ENCODE measurements at places on chromosomes 3 and 15. TPM values are rescaled to one million over a fixed set of nuclear protein-coding genes. Genes with fewer than 3 reads are reported as not detected.

GRCh38 chr3:155747286-155747945, 2.5 kb upstream of the PLCH1 start:
- peaks cover 7% of the 10 kb centered on the region for H3K4me1 ChIP-seq
- H3K4me3 ChIP-seq: peak overlapping the region; percentile 64
- no peak for DNase-seq
- H3K27ac ChIP-seq: no peak overlapping the region
- 0 out of 3 replicates have a peak, but pooled peaks cover 1% of the 10 kb centered on the region for H3K36me3 ChIP-seq
- H3K27me3 ChIP-seq: no peaks in the 10 kb centered on the region

DNA sequence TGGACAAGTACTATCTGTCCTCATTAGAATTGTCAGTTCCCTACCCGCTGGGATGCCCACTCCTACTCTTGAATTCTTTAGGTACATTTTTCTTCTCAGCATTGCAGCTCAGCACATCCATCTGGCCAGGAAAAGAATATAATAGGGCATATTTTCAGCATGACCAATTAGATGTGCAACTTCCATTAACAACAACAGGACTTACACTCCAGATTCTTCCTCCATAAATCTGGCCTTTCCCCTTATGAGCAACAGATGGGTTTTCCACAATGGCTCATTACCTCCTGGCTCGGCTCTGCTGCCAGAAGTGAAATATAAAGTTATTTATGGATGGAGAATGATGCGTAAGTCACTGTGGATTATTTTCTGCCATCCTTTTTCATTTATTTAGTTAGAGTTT, 443.8 kb upstream of the TGFBR2 start:
- H3K27ac ChIP-seq: no peak overlapping the region
- H3K4me1 ChIP-seq: no peaks in the 10 kb centered on the region
- H3K36me3 ChIP-seq: no peaks in the 10 kb centered on the region
- no peak for DNase-seq
- no peak overlapping the region for H3K4me3 ChIP-seq
- H3K27me3 ChIP-seq: no peaks in the 10 kb centered on the region

The CPLX3 gene
- total RNA-seq: not detected

GRCh38 chr3:140292170-140292569, 357.2 kb downstream of the CLSTN2 start:
- H3K36me3 ChIP-seq: peaks cover 17% of the 10 kb centered on the region
- no peaks in the 10 kb centered on the region for H3K27me3 ChIP-seq

The LRRIQ4 gene
- 0.26 TPM for total RNA-seq

DNA sequence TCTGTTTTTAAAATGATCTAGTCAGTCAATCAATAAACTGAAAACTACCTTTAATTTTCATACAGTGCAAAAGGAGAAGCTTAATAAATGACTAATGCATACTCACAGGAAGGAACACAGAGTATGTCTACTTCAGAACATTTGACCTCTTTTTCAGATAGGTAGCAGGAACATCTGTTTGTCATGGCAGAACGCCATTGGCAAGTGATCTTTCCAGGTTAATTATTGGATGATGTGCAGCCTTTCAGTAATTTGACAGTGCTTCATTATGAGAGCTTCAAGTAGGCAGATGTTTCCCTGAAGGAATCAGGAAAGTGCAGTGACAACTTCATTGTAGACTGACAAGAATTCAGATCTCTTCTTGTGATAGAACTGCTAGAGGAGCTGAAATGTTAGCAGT, 325.0 kb downstream of the OTOL1 start:
- H3K36me3 ChIP-seq: no peaks in the 10 kb centered on the region
- DNase-seq: no peak
- no peak overlapping the region for H3K27ac ChIP-seq
- H3K4me3 ChIP-seq: no peak overlapping the region
- no peaks in the 10 kb centered on the region for H3K27me3 ChIP-seq

- H3K27me3 ChIP-seq: no peaks in the 10 kb centered on the region
- no peak overlapping the region for H3K27ac ChIP-seq
- H3K4me1 ChIP-seq: no peaks in the 10 kb centered on the region
- H3K4me3 ChIP-seq: no peak overlapping the region
- peaks cover 2% of the 10 kb centered on the region for H3K36me3 ChIP-seq
These were observed 145.7 kb upstream of the PLAAT1 start for GRCh38 chr3:193095366-193095765.

- no peak for DNase-seq
- peaks cover 2% of the 10 kb centered on the region for H3K36me3 ChIP-seq
- no peak overlapping the region for H3K4me3 ChIP-seq
- H3K27me3 ChIP-seq: no peaks in the 10 kb centered on the region
- no peaks in the 10 kb centered on the region for H3K4me1 ChIP-seq
These were observed 15.9 kb upstream of the TMEM87A start for GRCh38 chr15:42289166-42289565.

DNA sequence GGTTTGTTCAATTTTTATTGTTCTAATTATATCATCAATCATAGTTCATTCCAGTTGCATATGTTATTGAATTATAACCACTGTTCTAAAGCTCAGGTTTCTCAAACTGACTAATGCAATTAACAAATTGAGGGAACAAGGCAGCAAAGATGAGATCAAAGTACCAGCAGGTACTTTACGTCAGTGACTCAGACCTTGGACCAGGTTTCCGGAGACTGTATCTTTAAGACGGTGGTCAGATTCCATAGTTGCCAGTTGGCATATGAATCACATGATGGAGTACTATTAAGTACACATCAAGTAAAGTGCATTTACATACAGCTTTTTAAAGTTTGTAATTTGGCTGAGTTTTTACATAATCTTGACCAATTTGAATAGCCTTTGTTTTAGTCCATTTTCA, 583.6 kb upstream of the ROBO2 start:
- no peak overlapping the region for H3K4me3 ChIP-seq
- no peak overlapping the region for H3K27ac ChIP-seq
- H3K36me3 ChIP-seq: no peaks in the 10 kb centered on the region
- H3K4me1 ChIP-seq: no peaks in the 10 kb centered on the region
- no peaks in the 10 kb centered on the region for H3K27me3 ChIP-seq

- no peaks in the 10 kb centered on the region for H3K27me3 ChIP-seq
- no peaks in the 10 kb centered on the region for H3K4me1 ChIP-seq
- DNase-seq: no peak
- no peak overlapping the region for H3K27ac ChIP-seq
- H3K36me3 ChIP-seq: no peaks in the 10 kb centered on the region
These were observed 47.3 kb downstream of the WWTR1 start for GRCh38 chr3:149610351-149611105.

The OR4F6 gene
- not detected for total RNA-seq

DNA sequence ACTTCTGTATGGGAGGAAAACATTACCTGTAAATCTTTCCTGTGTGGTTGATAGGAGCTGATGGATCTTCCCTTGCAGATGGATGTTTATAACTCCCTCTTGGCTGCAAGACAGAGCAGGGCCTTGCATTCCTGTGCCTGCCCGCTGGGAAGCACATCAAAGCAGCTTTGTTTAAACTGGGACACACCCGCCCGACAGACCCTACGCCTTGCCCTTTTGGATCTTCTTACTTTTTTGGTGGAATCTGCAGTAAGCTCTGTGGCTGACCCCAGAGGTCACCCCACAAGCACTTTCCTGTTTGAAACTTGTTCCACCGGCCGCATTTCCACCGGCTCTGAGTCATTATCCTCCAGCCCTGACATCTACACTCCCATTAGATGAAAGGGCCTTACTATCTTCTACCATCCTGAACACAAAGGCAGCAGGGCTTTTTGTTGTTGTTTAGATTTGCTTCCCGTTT, 244.1 kb upstream of the STT3B start:
- no peaks in the 10 kb centered on the region for H3K36me3 ChIP-seq
- no peak overlapping the region for H3K27ac ChIP-seq
- H3K4me3 ChIP-seq: no peak overlapping the region
- no peaks in the 10 kb centered on the region for H3K27me3 ChIP-seq

The CACNA2D3 gene
- total RNA-seq: 3.2 TPM

- no peaks in the 10 kb centered on the region for H3K36me3 ChIP-seq
- no peak for DNase-seq
- no peaks in the 10 kb centered on the region for H3K27me3 ChIP-seq
- no peak overlapping the region for H3K4me3 ChIP-seq
These were observed 50.9 kb upstream of the OSTN start for GRCh38 chr3:191148131-191148530.

DNA sequence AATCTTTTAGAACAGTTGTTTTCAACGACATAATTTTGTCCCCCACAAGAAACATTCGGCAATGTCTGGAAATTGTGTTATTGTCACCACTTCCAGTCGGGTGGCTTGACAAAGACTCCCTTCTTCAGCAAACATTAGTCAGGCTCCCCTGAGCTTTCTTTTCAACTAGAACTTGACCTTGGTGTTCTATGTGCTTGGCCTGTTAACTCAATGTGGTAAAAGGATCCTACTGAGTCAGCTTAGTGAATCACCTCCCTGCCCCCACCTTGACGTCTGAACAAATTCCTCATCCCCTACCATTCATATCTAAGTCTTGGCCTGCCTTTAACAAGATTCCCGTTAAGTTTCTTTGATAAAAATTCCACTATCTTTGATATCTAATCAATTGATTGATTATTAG, 465.0 kb upstream of the ROBO1 start:
- no peak for DNase-seq
- H3K4me1 ChIP-seq: peaks cover 5% of the 10 kb centered on the region
- no peaks in the 10 kb centered on the region for H3K27me3 ChIP-seq
- H3K27ac ChIP-seq: no peak overlapping the region
- H3K36me3 ChIP-seq: no peaks in the 10 kb centered on the region

DNA sequence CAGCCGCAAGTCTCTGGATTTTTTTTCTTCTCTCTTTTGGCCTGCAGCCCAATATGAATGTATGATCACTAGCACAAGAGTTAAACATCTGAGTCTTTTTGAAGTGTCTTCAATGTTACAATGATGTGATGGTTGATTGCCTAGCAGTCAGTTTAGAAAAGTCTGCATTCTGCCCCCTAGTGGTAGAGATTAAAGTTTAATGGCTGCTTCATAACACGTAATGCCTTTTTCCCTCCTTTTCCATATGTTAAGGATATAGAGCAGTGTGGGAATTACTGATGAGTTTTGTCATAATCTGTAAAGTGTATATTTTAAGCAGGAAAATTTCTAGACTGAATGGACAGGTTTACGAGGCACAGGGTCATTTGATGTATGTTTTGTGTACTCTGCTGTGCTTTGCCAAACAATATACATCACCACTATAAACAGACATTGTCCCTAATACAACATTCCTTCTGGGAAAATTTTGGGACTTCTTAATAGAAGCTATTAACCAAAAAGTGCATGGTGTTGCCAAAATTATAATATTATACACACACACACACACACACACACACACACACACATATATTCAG, 1038.5 kb upstream of the NR2F2 start:
- H3K4me1 ChIP-seq: no peaks in the 10 kb centered on the region
- H3K27ac ChIP-seq: no peak overlapping the region
- DNase-seq: no peak
- H3K4me3 ChIP-seq: no peak overlapping the region
- H3K27me3 ChIP-seq: no peaks in the 10 kb centered on the region

- no peaks in the 10 kb centered on the region for H3K27me3 ChIP-seq
- no peaks in the 10 kb centered on the region for H3K36me3 ChIP-seq
These were observed 41.1 kb downstream of the TSC22D2 start for GRCh38 chr3:150449169-150449721.

DNA sequence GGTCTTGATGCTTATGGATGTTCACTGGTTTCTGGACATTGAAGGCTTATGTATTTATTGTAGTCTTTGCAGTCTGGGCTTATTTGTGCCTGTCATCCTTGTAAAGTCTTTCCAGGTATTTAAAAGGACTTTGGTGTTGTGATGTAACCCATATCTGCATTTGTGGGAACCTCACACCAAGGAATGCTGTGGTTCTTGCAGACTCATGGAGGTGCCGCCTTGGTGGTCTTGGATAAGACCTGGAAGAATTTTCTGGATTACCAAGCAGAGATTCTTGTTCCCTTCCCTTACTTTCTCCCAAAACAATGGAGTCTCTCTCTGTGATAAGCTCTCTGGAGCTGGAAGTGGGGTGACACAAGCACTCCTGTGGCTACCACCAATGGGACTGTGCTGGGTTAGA, 363.5 kb upstream of the NECTIN3 start:
- peaks cover 49% of the 10 kb centered on the region for H3K36me3 ChIP-seq
- no peaks in the 10 kb centered on the region for H3K27me3 ChIP-seq
- H3K27ac ChIP-seq: no peak overlapping the region
- H3K4me3 ChIP-seq: no peak overlapping the region
- peaks cover 13% of the 10 kb centered on the region for H3K4me1 ChIP-seq

Data from H9 (cell line).